Kidney epithelial cell (primary cell): ENCODE measurements at places on chromosomes 5 and 9.
A peak's percentile ranks its signal among the peaks of the same experiment; 100 is the strongest.

- DNase-seq, result no peak
These were observed 4.6 kb downstream of the ARAP3 start for GRCh38 chr5:141677415-141677814.

GRCh38 chr9:130537346-130538050, 41.9 kb upstream of the FUBP3 start:
- DNase-seq, result no peak

DNA sequence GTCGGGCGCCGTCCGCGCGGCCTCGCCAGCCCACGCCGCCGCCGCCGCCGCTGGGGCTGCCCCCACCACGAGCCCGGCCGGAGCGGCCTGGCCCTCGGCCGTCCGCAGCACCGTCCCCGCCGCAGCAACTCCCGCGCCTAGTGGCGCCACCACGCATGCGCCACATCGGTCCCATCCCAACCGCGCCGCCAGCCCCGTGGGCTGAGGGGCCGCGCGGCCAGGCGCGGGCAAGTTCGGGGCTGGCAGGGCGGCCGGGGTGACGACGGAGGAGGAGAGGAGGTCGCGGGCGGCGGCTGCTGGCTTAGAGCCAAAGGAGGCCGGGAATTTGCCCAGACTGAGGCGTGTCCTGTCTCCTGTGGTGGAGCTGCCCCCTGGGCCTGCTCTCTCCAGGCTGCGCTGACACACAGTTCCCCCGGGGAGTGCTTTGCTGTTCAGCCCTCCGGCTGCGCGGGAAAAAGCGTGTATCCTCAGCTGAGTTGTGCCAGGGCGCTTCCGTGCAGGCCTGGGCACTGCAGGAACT, at the start of gene TUSC1:
TUSC1 (minus strand) TSS at position 298 of the 520 bp plus-strand sequence; CDS start at position 166, 132 bp downstream.
- DNase-seq, result peak; percentile 56

- DNase-seq, result no peak
These were observed 561 bp downstream of the DAPK1 start for GRCh38 chr9:87498046-87498810.

GRCh38 chr5:97026721-97027120, 90.8 kb downstream of the LNPEP start:
- no peak for DNase-seq

GRCh38 chr9:129334105-129334935, 156.3 kb upstream of the IER5L start:
- peak; percentile 99 for DNase-seq
